Right lung (tissue), 10 donors: ENCODE measurements at places on chromosomes 2 and 18.

- DNase-seq, result peak; percentile 32
These were observed 284.2 kb downstream of the CAMKMT start for GRCh38 chr2:44645937-44646336.

DNA sequence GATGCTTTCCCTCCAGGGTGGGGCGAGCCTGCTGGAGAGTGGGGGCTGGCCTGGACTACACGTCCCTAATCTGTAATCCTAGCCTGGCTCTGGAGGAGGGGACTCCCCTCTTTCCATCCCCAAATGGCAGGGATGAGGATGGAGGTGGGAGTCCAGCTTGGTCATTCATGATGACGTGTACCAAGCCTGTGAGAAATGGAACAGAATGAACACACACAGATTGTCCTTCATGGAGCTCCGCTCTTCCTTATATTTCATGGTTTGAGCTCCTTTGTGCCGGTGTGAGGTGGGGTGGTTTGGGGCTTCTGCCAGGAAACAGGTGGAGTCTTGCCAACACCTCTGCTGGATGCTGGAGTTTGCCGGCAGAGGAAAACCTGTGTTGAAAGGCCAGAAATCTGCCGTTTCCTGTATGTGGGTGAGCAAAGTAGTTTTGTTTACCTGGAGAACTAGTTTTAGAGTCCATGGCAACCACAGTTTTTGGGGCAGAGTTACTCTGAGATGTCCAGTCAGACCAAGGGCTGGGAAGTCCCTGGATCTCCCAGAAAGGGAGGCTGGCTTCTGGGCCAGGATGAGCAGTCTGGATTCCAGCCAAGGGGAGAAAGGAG, 417.6 kb upstream of the MEX3C start:
- DNase-seq, result peak; percentile 12

- DNase-seq, result no peak
These were observed 13.2 kb downstream of the SERPINE2 start for GRCh38 chr2:224025874-224026273.

- DNase-seq, result no peak
These were observed 213.3 kb upstream of the MMADHC start for GRCh38 chr2:149800624-149801542.

DNA sequence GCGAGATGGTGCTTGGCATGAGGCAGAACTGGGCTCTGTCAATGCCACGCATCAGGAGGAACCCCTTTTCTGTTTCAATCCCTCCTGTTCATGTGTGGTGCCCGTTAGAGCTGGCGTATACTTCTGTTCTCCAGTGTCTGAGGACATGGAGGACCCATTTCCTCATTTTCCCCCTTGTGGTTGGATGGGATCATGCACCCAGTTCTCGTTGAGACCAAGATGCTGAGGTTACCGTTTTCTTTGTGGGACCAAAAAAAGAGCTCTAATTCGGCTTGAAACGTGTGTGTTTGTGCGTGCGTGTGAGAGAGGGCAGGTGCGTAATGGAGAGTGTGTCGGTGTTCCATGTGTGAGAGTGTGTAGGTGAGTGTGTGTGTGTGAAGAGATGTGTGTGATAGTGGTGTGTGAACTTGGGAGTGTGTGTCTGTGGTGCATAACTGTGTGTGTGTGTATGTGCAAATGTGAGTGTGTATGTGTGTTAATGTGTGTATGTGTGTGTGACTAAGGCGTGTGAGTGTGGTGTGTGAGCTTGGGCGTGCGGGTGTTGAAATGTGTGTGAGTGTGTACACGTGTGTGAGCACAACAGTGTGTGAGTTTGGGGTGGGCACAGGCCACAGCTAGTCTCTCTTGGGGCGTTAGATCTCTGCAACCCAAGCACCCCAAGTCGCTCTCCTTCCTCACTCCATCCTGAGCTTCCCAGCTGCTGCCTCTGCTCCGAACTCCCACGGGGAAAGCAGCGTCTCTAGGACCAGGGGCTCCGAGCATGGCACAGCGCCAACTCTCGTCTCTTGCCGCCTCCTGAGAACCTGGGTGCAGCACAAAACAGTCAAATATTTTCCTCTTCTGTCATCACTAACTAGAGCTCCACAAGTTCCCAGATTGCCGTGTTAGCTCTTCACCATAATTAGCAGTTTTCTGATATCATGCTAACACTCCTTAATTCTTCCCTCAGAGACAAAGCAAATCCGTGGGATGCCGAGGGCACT, 75.8 kb downstream of the LONRF2 start:
- DNase-seq, result no peak

GRCh38 chr2:222322236-222322635, 23.4 kb upstream of the PAX3 start:
- DNase-seq, result no peak

GRCh38 chr18:31646332-31647126, 37.9 kb downstream of the B4GALT6 start:
- DNase-seq, result no peak

DNA sequence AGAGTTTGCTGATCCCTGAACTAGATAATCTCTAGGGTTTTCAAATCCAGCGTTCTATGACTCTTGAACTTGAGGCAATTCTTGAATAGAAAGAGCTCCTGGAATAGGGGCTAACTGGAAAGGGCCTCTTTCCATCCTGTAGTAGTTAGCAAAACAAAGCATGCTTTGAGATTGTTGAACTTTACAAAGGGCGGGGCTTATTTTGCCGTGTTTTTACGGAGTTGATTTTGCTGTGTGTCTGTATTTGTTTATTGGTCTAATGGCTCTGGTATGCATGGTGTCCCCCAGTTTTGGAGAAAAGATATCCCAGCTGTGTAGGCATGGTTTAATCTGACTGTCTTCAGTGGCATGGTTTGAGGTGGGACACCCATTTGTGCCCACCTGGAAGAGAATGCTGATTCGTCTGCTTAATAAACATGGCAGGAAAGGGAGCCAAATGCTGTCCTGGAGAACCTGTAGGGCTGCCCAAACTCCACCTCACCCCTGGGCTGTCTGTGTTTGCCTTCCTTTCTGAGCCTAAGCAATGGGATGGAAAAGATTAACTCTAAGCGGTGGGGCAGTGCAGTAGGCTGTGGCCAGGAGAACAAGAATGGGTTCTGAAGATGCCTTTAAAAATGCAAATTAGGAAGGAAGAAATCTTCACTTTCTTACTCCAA, 74.1 kb upstream of the FOSL2 start:
- no peak for DNase-seq

DNA sequence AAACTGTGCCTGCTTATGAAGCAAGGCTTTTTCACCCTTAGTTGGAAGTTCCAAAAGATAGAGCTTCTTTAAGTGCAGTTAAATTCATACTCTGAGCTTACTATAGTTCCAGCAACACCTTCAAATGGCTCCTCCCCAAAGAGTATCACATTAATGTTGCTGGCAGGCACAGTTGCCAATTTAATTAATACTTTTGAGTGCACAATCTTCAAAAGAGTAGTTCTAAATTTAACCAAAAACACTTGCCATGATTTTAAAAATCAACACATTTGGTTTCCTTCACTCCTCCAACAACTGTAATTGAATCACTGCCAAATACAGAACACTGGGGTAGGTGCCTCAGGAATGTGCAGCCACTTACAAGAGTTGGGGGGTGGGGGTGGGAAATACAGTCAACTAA, 150.6 kb upstream of the UBE2E3 start:
- no peak for DNase-seq

DNA sequence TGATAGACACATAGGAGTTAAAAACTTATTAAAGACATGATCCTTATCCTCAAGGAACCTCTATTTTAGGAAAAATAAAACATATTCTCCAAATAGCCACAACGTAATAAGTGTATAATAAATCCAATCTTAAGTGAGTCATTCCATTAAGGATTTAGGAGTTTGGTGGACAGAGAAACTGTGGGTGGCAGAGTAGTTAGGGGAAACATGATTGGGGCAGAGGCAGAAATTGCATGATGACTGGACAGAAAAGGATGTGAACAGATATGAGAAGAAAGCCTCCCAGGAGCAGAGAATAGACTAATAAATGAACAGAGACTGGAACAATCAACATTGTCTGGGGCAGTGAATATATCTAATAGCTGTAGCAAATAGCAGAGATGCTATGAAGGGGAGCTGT, 48.1 kb upstream of the SIGLEC15 start:
- no peak for DNase-seq

GRCh38 chr2:8478471-8478793, 203.4 kb upstream of the ID2 start:
- DNase-seq, result no peak

- DNase-seq, result no peak
These were observed 79.6 kb downstream of the MIB1 start for GRCh38 chr18:21820033-21820810.

GRCh38 chr2:222470802-222471468, 46.6 kb downstream of the SGPP2 start:
- DNase-seq, result no peak

GRCh38 chr2:181235683-181236459, 221.3 kb upstream of the ITGA4 start:
- no peak for DNase-seq

GRCh38 chr2:178070824-178071223, 1.8 kb downstream of the PDE11A start:
- no peak for DNase-seq

- DNase-seq, result no peak
These were observed 830 bp upstream of the MERTK start for GRCh38 chr2:111897630-111897923.

- DNase-seq, result no peak
These were observed 10.5 kb downstream of the SCN9A start for GRCh38 chr2:166365239-166365638.

DNA sequence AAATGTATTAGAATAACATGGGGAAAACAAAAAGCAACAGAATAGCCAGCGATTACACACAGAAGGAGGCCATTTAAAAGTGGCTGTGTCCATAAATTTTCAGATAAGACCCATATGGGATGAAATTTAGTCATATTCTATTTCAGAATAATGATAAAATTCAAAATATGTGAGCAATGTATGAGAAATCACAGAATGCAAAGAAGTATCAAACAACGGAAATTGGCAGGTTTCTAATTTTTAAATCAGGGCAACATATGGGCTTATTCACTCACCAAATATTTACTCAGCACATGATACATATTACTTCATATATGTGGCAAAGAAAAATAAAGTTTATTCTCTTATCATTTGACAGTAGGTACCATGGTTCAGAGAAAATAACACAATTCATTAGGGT, 208.5 kb downstream of the GRB14 start:
- no peak for DNase-seq

DNA sequence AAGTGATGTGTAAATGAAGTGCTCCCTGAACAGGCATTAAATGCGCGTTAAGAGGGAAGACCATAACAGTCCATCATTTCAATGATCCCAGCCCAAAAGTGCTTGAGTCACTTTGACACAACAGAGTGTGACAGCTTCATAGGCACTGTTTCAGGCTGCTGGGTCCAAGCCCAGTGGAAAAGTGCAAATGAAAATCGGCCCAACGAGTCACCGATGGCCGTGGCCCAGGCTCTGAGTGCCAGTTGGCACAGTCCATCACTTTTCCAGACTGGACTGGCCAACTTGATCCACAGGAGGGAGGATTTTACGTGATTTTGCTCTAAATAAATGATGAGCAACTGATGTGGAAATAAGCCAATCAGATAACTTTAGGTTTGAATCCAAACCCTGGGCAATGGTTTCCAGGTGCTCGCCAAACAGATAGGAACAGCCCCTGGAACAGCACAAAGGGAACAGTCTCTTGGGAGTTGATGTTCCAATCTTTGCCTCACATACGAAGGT, 114.0 kb downstream of the SP3 start:
- peak; percentile 53 for DNase-seq

DNA sequence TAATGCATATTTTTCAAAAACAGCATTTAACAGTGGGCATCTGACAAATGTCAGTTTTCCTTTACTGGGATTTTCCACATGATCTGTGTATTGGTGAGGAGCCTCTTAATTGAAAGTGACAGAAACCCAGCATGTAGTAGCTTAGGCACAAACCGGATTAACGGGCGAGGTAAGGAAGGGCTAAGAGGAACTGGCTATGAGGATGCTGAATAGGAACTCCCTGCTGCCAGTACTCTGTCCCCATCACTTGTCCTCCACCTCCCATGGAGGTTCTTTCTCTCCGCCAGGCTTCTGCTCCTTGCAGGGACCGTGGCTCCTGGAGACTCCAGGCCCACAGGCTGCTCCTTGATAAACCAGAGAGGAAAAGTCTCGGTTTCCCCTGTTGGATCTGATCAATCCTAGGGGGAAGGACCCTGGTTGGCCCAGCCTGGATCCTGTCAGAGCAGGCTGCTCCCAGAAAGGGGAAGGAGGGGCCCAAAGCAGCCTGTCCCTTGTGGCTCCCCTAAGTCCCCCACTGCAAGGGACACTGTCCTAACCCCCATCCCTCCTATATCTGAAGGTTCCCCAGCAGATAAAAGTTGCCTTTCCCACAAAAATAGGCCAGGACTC, 10.3 kb downstream of the TEX44 start:
- no peak for DNase-seq
